ENCODE measurements at places on chromosomes 6 and 20.

- peak; percentile 13 for DNase-seq
These were observed 6.4 kb downstream of the CFB start for GRCh38 chr6:31952140-31952805.

GRCh38 chr6:68087399-68088133, 547.5 kb upstream of the ADGRB3 start:
- DNase-seq: no peak

DNA sequence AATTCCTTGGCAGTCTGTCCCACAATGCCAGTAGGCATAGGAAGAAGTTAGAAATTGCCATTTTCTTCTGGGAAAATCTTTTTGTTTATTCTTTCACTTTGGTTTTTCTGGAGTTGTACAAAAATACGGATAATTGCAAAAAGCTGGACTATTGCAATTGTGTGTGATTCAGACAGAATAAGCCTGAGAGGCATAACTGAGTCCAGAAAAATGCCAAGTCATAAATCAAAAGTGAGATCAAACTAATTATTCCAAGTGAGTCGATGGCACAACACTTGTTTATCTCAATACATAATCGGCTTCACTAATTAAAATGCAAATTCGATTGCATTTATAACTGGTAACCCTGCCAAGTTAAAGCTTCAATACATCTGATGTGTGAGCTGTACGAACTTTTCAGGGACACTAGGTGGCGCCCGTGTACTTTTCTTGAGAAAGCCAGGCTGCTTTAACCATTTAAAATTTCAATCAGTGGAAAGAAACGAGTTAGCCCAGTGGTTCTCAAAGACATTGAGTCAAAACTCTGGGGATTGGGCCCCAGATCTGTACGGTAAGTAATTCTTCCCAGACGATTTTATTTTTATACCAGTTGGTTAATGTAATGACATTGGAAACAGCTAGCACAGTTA, 102.6 kb downstream of the LAMP5 start:
- DNase-seq: peak; percentile 15

DNA sequence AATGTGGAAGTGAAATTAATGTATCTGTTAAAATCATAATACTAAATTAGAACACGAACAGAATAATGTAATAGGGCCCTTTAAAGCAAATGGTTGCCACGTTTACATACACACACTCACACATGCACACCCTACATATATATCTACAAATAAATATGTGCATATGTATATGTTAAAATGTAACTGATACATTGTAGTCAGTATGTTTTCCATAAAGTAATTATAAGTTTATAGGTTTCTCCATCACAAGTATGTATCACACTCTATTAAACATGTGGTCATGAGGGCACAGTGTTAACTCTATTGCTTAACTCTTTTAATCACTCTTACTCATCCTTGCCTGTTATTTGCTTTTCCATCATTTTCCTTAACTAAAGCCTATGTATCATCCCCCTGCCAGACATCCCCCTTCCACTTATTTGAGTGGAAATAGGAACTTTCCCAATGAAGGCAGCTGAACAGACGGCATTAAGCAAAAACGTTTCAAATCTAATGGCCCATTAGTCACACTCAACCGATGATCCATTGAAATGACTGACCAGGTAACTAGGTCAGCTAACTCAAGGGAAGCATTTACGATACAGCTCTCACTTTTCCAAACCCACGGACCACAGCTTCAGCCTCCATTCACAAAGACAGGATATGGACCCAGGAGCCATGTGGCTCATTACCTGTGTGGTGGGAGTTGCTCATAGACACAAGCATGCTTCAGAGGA, 89.3 kb downstream of the HAO1 start:
- DNase-seq: no peak

DNA sequence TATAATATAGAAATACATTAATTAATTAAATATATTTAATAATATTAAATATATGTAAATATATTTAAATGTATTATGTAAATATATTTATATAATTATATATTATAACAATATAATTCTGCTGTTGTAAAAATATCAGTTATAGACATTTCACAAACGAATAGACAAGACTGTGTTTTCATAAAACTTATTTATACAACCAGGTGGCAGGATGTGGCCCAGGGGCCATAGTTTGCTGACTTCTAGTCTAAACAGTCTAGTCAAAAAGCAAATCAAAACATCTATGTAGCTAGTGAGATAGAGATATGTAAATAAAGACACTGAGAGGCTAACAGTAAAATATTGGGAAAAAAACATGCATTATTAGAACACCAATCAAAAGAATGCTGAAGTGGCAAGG, 136.4 kb downstream of the TBXT start:
- no peak for DNase-seq

DNA sequence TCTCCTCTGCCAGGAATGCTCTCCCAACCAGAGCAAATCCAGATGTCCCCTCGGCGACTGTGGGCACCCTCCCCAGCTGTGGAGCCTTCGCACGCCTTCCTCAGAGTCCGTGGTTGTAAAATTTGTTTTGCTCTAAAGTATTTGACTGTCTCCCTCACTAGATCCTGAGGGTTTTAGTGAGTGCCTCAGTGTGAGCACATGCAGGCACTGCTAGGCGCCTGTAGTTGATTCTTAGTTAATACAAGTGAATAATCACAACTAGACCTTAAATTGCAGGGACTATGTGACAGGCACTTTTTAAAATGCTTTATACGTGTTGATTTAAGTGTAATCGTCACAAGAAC, 680 bp upstream of the MTCH1 start:
- DNase-seq: no peak

GRCh38 chr20:2311329-2311728, 15.5 kb downstream of the TGM3 start:
- DNase-seq: no peak

DNA sequence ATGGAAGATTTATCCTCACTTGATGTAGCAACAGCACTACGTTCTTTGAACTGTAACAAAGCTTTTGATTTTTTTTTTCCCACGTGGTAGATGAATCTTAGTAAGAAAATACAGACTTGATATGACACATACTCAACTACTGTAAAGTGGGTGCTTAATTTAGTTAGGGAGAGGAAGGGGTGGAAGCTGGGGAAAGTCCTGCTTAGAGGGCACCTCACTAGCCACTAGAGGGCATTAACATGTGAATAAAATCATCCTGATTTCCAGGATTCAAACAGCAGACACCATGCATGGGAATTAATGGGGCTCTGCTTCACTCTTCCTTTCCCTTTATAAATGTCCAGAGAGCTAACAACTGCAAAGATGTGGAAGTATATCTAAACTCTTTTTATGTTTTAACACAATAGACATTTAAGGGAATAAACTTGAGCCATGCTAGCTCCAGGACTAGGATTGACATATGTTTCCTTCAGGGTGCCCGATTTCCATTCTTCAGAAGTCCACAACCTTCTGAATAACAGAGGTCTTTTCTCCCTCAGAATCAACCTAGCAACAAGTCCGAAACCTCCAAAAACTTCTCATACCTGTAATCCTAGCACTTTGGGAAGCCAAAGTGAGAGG, 250.1 kb downstream of the ATXN1 start:
- no peak for DNase-seq

DNA sequence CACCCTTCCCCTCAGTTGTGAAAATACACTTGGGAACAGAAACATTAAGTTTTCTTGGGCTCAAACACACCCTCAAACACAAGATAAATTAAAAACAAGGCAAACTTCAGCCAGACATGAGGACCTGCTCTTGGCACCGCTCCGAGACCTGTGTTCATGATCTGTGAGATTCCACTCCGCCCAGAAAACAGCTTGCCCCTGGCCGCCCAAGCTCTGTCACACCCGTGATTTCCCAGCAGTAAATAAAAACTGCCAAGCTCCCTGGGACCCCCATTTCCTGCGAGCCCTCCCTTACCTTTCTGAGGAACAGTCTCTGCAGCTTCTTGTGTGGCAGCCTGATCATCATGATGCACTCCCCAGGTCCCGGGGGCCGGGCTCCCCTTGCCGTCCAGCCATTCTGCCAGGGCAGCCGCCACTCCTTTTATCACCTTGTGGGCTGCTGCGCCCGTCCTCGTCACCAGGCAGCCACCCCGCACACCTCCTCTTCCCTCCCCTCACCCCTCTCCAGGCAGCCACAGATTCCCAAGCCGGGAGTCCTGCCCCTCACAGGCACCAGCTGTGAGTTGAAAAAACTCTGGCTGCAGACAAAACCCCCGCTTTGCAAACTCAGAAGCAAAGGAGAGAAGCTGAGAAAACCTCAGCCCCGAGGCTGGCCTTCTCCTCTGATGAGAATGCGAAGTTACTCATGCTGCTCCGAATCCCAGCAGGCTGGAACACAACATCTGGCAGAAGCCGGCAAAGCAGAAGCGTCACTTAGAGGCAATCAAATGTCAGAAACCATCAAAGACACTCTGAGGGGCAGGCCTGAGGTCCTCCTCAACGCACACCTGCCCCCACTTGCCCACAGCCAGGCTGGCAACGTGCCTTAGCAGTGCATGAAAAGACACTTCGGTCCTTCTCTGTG, 130.4 kb upstream of the RPS6KA2 start:
- DNase-seq: no peak

GRCh38 chr6:144912474-144912873, 627.3 kb downstream of the UTRN start:
- DNase-seq: no peak

- no peak for DNase-seq
These were observed 71.4 kb upstream of the DUSP22 start for GRCh38 chr6:220721-221475.

- no peak for DNase-seq
These were observed 51.1 kb downstream of the B3GAT2 start for GRCh38 chr6:70905742-70906141.

GRCh38 chr6:38984723-38985122, 63.9 kb upstream of the GLP1R start:
- DNase-seq: no peak

- no peak for DNase-seq
These were observed 8.2 kb downstream of the DYNLRB1 start for GRCh38 chr20:34524426-34524825.

Measured in pulmonary artery endothelial cell (primary cell).